ENCODE measurements at places on chromosomes 2 and 18. TPM values are rescaled to one million over a fixed set of nuclear protein-coding genes. Genes with fewer than 3 reads are reported as not detected.

GRCh38 chr2:118658596-118659198 is 188.8 kb downstream of the EN1 start:
- no peaks in the 10 kb centered on the region for H3K4me1 ChIP-seq
- DNase-seq = no peak
- no peak overlapping the region for H3K4me3 ChIP-seq
- H3K27ac ChIP-seq = no peak overlapping the region
- no peaks in the 10 kb centered on the region for H3K36me3 ChIP-seq

- H3K27ac ChIP-seq = no peak overlapping the region
- H3K36me3 ChIP-seq = no peaks in the 10 kb centered on the region
- DNase-seq = peak; percentile 77
- peaks cover 84% of the 10 kb centered on the region for H3K27me3 ChIP-seq
- peaks cover 46% of the 10 kb centered on the region for H3K4me1 ChIP-seq
These were observed 6.2 kb upstream of the SATB2 start for GRCh38 chr2:199463708-199464605.

GRCh38 chr2:101509499-101510284 is 34.8 kb upstream of the RFX8 start:
- H3K27ac ChIP-seq = peak overlapping the region; percentile 15
- H3K4me3 ChIP-seq = no peak overlapping the region
- H3K27me3 ChIP-seq = no peaks in the 10 kb centered on the region
- H3K4me1 ChIP-seq = no peaks in the 10 kb centered on the region
- no peaks in the 10 kb centered on the region for H3K36me3 ChIP-seq

CD8B2 gene
- total RNA-seq = 0.26 TPM

DNA sequence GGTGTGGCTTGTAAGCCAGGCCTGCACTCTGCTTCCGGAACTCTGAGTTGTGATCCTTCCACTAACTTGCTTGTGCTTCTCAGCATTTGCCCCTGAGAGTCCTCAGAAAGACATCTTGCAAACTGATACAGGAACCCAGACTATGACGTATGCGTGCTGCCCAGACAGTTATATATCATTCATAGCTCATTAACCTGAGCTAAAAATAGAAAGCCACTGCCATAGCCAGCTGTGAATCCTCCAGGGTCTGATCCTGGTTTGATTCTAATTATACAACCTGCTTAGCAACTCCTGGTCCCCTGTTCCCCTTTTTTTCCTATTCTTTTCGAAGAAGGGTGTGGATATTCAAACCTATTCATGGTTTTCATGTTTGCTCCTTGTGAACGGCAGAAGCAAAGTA is 63.7 kb downstream of the MARCHF4 start:
- H3K4me1 ChIP-seq = no peaks in the 10 kb centered on the region
- no peak overlapping the region for H3K27ac ChIP-seq
- DNase-seq = no peak
- no peaks in the 10 kb centered on the region for H3K36me3 ChIP-seq
- H3K27me3 ChIP-seq = no peaks in the 10 kb centered on the region

GRCh38 chr2:237511433-237511832 is 24.4 kb downstream of the MLPH start:
- no peaks in the 10 kb centered on the region for H3K4me1 ChIP-seq
- no peak for DNase-seq
- H3K27me3 ChIP-seq = no peaks in the 10 kb centered on the region

GRCh38 chr2:126916744-126917143 is 18.1 kb downstream of the TEX51 start:
- peak; percentile 28 for DNase-seq
- no peaks in the 10 kb centered on the region for H3K4me1 ChIP-seq
- no peaks in the 10 kb centered on the region for H3K27me3 ChIP-seq
- no peak overlapping the region for H3K27ac ChIP-seq

DNA sequence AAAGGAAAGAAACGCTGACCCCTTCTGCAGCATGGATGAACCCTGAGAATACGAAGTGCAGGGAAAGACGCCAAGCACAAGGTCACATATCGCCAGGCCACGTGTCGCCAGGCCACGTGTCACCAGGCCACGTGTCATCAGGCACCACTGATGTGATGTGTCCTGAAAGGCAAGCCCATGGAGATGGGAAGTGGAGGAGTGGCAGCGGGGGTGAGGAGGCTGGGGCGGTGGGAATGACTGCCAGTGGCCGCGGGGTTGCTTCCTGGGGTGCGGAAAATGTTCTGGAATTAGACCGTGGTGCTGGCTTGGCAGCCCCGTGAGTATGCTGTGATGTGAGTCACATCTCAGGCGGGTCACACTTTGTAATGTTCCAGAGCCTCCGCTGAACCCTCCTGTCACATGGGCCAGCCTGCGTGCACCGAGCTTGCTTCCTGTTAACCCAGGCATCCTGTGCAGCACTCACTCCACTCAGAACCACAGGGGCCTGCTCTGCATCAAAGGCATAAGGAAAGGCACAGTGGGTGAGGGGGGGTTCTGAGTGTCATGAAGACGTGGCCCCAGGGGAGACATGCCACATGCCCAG is 39.0 kb downstream of the SLC66A2 start:
- H3K4me1 ChIP-seq = peaks cover 17% of the 10 kb centered on the region
- no peak overlapping the region for H3K4me3 ChIP-seq
- H3K36me3 ChIP-seq = peaks cover 23% of the 10 kb centered on the region
- DNase-seq = peak; percentile 82

CDH19 gene
- total RNA-seq = 6.4 TPM

GRCh38 chr2:170975127-170975942 is 46.3 kb downstream of the GORASP2 start:
- no peak for DNase-seq
- no peak overlapping the region for H3K4me3 ChIP-seq
- H3K36me3 ChIP-seq = no peaks in the 10 kb centered on the region
- peaks cover 19% of the 10 kb centered on the region for H3K4me1 ChIP-seq
- no peak overlapping the region for H3K27ac ChIP-seq
- no peaks in the 10 kb centered on the region for H3K27me3 ChIP-seq
